ENCODE measurements at places on chromosomes 13 and 19.

GRCh38 chr19:2962018-2962670 is 15.2 kb upstream of the TLE6 start:
- H3K27me3 ChIP-seq: peaks cover 2% of the 10 kb centered on the region
- no peaks in the 10 kb centered on the region for H3K36me3 ChIP-seq
- peaks cover 7% of the 10 kb centered on the region for H3K4me1 ChIP-seq
- DNase-seq: peak; percentile 71

DNA sequence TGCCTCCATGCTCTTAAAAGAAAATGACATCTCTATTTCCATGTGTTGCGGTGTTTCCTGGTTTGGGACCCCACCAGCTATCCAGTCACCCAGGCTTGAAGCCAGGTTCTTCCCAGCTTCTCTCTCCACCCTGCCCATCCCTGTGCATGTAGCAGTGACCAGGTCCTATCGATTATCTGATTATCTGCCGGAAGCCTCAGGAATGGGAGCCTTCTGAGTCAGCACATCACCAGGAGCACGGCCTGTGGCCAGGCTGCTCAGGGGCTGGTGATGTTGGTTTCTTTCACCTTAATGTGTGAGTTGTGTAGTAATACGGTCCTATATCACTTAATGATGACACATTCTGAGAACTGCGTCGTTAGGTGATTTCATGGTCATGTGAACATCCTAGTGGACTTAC is 33.7 kb downstream of the PPP1R37 start:
- H3K4me3 ChIP-seq: no peak overlapping the region
- H3K36me3 ChIP-seq: no peaks in the 10 kb centered on the region
- H3K4me1 ChIP-seq: peaks cover 23% of the 10 kb centered on the region
- H3K27ac ChIP-seq: no peak overlapping the region
- H3K27me3 ChIP-seq: peaks cover 2% of the 10 kb centered on the region

DNA sequence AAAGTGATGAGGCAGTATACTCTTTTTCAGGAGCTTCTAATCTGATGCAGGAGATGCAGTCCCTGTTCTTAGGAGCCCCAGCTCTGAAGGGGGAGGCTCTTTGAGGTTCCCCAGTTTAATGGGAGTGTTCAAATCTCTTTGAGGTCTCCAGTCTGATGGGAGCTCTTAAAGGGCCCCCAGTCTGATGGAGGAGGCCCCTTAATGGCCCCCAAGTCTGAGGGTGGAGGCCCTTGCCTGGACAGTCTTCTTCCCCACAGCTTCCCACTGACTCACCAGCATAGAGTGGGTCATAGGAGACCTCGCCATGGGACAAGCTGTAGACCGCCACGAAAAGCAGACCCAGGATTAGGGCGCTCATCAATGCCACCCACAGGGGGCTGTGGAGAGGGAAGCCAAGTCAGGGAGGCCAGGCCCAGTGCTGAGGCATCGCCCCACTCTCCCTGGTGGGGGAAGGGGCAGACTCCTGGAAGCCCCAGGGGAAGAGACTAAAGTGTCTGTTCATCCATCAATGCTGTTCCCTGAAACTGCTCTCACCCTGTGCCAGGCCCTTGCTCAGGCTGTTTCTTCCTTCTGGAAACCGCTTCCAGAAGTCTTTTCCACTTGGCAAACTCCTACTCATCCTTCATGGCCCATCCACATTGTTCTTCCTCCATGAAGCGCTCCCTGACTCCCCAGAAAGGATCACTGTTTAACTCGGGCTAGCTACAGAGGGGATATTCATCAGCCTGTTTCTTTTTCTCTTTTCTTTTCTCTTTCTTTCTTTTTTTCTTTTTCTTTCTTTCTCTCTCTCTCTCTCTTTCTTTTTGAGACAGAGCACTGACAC is 2.1 kb downstream of the TM6SF2 start:
- peaks cover 9% of the 10 kb centered on the region for H3K27me3 ChIP-seq
- no peak for DNase-seq
- H3K27ac ChIP-seq: no peak overlapping the region

DNA sequence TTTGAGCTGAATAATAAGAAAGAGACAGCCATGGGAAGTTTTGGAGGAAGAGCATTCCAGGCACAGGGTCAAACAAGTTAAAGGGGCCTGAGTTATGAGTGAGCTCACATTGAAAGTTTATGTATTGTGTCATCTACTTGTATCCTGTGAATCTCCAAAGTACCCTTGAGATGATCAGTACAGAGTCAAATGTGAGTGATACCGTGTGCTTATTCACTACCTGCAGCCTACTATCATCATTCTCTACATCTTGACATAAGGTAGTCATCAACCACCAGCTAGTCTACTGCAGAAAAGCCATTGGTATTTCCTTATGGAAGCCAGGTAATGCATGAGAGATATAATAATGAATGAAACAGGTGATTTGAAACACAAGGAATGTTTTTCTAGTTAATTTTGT is 3.0 kb upstream of the KCTD12 start:
- peaks cover 20% of the 10 kb centered on the region for H3K4me1 ChIP-seq
- H3K27me3 ChIP-seq: peaks cover 26% of the 10 kb centered on the region
- H3K4me3 ChIP-seq: no peak overlapping the region

DNA sequence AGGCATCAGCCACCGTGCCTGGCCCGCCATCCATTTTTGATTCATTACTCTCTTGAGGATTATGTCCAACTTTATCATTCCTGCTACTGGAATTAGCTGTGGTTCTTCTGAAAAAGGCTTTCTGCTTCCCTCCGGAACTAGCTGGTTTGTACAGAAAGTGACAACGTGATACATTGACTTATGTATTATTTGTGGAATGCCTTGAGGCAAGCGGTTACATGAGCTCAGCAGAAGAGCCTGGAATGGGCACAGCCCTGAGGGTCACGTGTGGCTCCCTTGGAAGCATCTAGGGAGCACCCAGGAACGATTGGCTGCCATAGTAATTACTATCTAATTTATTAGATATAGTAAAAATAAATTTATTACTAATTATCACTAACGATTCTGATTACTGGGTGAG is 14.4 kb upstream of the RETN start:
- peaks cover 3% of the 10 kb centered on the region for H3K27me3 ChIP-seq
- H3K4me1 ChIP-seq: peaks cover 11% of the 10 kb centered on the region
- H3K36me3 ChIP-seq: no peaks in the 10 kb centered on the region
- H3K4me3 ChIP-seq: no peak overlapping the region
- DNase-seq: no peak
- no peak overlapping the region for H3K27ac ChIP-seq

GRCh38 chr13:78401873-78402707 is 201.3 kb downstream of the POU4F1 start:
- DNase-seq: no peak
- no peak overlapping the region for H3K27ac ChIP-seq
- H3K4me1 ChIP-seq: no peaks in the 10 kb centered on the region
- no peak overlapping the region for H3K4me3 ChIP-seq
- H3K27me3 ChIP-seq: no peaks in the 10 kb centered on the region

- no peak for DNase-seq
- peak overlapping the region; percentile 86 for H3K4me3 ChIP-seq
- no peaks in the 10 kb centered on the region for H3K36me3 ChIP-seq
- peak overlapping the region; percentile 97 for H3K27ac ChIP-seq
- peaks cover 3% of the 10 kb centered on the region for H3K27me3 ChIP-seq
Observed at GRCh38 chr13:40776232-40776631, 5.2 kb upstream of the MRPS31 start.

GRCh38 chr19:2540646-2541454 is 64.9 kb downstream of the GADD45B start:
- H3K4me1 ChIP-seq: peaks cover 19% of the 10 kb centered on the region
- no peak for DNase-seq
- no peak overlapping the region for H3K27ac ChIP-seq

- no peaks in the 10 kb centered on the region for H3K27me3 ChIP-seq
- peaks cover 10% of the 10 kb centered on the region for H3K36me3 ChIP-seq
- no peak overlapping the region for H3K27ac ChIP-seq
- peaks cover 30% of the 10 kb centered on the region for H3K4me1 ChIP-seq
Observed at GRCh38 chr13:51605698-51606097, 21.4 kb downstream of the WDFY2 start.

- peaks cover 5% of the 10 kb centered on the region for H3K36me3 ChIP-seq
- no peak overlapping the region for H3K4me3 ChIP-seq
- peaks cover 3% of the 10 kb centered on the region for H3K4me1 ChIP-seq
- H3K27me3 ChIP-seq: no peaks in the 10 kb centered on the region
Observed at GRCh38 chr19:10260141-10260584, 8.1 kb downstream of the MRPL4 start.

- peaks cover 4% of the 10 kb centered on the region for H3K27me3 ChIP-seq
- no peaks in the 10 kb centered on the region for H3K36me3 ChIP-seq
- no peak for DNase-seq
Observed at GRCh38 chr13:85277748-85278147, 521.5 kb downstream of the SLITRK6 start.

DNA sequence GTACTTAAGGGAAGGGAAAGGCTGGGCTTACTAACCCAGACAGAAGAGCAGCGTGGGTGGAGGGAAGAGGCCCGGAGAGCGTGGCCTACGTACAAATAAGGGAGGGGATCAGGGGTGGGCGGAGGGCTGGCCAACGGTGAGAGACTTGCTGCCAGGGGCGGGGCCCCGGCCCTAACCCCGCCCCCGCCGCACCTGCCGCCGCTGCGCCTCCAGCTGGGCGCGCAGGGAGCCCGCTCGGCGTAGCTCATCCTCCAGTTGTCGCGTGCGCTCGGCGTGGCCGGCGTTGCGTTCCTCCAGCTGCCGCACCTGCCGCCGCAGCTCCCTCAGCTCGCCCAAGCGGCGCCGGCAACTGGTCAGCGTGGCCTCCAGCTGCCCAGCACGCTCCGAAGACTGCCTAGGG is 5.7 kb downstream of the HOOK2 start:
- H3K36me3 ChIP-seq: no peaks in the 10 kb centered on the region
- no peaks in the 10 kb centered on the region for H3K4me1 ChIP-seq
- no peak overlapping the region for H3K4me3 ChIP-seq
- no peak overlapping the region for H3K27ac ChIP-seq
- H3K27me3 ChIP-seq: no peaks in the 10 kb centered on the region

DNA sequence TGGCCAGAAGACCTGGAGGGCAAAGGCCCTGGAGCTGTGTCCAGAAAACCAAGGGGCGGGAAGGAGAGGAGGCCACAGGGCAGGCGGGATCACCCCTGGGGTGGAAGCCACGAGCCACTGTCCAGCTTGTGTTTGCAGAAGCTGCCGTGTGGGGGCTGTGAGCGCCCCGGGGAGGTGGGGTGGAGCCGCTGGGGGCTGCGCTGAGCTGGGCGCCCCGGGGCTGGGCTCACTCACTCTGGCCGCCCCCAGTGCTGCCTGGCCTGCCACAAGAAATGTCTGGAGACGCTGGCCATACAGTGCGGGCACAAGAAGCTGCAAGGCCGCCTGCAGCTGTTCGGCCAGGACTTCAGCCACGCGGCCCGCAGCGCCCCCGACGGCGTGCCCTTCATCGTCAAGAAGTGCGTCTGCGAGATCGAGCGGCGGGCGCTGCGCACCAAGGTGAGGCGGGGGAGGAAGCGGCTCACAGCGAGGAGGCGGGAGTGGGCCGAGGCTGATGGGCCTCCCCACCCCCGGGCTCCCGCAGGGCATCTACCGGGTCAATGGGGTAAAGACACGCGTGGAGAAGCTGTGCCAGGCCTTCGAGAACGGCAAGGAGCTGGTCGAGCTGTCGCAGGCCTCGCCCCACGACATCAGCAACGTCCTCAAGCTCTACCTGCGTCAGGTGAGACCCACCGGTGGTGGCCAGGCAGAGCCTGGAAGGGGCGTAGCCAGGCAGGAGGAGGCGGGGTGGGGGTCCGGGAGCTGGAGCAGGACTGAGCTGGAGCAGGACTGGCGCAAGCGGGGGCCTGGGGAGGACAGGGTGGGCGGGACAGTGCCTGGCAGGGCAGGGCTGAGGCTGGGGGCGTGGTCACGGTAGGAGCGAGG is 13.6 kb downstream of the POLR2E start:
- H3K4me3 ChIP-seq: no peak overlapping the region
- H3K27me3 ChIP-seq: peaks cover 8% of the 10 kb centered on the region
- DNase-seq: no peak
- peak overlapping the region; percentile 57 for H3K27ac ChIP-seq
- peaks cover 5% of the 10 kb centered on the region for H3K36me3 ChIP-seq
- peaks cover 14% of the 10 kb centered on the region for H3K4me1 ChIP-seq

DNA sequence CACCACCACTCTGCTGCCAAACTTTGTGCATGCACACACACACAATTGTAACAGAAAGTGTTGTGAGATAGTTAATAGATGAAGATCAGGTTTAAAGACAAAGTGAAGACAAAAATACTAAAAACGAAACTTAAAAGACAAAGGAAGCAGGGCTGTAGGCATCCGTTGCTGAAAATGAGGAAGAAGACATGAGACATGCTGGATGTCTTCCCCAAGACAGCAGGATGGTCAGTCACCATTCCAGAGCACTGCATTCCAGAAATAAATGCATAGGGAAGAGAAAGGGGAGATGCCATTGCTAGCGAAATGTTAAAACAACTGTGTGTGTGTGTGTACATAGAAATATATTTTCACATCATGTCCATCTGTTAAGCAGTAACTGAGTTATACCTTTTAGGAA is 520.1 kb downstream of the SUCLA2 start:
- H3K4me1 ChIP-seq: no peaks in the 10 kb centered on the region
- H3K4me3 ChIP-seq: no peak overlapping the region
- H3K27me3 ChIP-seq: no peaks in the 10 kb centered on the region
- DNase-seq: no peak
- no peaks in the 10 kb centered on the region for H3K36me3 ChIP-seq
- H3K27ac ChIP-seq: no peak overlapping the region

Data from immature natural killer cell (primary cell).